ENCODE measurements at places on chromosomes 1 and 21.

DNA sequence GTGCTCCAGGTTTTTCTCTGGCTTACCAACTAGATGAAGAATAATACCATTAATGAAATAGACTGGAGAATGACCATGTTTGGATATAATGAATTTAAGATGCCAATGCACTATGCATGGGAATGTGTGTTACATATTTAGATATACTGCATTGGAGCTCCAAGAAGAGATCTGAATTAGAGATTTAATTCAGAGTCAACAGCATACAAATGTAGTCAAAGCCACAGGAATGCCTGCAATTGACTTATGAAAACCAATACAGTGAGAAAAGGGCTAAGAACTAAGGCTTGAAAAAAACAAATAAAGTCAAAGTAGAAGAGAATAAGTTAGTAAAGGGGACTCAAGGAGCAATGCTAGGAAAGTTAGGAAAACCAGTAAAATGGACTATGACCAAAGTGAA, 59.1 kb downstream of the USP24 start:
- DNase-seq, result no peak

DNA sequence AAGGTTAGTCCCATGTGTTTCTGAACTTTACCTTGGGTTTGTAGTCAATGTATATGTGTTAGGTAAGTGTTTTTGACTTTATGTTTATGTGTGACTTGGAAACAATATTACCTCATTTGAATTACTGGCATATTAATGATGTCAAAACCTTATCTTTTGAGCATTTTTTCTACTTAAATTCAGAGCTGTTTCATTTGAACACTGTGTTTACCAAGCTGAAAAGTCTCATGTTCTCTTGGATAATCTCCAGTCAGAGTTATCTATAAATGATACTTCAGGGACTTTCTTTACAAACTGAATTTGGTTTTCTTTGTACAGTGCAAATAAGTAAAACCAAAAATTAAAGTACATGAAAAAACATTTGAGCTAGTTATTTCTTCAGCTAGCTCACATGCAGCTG, 30.0 kb downstream of the ADAMTS1 start:
- DNase-seq, result no peak

DNA sequence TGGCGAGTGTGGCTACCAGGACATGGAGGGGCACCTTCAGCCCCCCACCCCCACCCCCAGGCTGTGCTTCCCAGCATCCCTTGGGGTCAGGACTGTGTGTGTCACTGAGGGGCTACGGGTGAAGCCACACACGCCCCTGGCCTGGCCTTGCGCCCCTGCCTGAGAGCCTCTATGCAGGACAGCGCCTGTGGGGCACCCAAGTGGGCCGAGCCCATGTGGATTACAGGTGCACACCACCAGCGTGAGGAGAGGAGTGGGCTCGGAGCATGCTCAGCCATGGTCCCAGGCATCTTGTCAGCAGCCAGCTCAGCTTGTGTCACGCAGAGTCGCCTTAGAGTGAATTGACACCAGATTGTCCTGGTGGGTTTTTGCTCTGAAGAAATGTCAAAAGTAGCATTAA, 27.9 kb downstream of the FAAP20 start:
- DNase-seq, result no peak

DNA sequence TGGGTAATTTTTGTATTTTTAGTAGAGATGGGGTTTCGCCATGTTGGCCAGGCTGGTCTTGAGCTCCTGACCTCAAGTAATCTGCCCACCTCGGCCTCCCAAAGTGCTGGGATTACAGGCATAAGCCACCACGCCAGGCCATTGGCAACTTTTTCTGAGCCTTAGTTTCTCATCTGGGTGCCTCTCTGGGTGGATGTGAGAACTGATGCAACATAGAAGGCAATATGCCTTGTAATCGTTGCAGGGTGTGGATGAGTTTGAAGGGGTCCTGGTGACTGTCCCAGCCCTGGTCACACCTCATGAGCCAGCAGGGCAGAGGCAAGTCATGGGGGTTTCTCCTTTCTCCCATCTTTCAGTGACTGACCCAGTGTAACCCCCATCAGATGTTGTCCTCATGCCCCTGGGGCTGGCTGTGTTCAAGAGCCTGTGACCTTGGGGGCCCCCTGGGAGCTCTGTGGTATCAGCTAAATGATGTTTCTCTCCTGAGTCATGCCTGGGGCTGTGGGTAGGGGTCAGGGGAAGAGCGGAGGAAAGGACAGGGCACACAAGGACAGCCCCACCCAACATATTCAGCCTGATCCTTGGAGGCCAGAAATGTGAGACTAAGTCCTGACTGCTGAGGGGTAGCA, 3.6 kb downstream of the COL9A2 start:
- DNase-seq, result peak; percentile 62

GRCh38 chr1:60833173-60833572, 249.2 kb upstream of the NFIA start:
- DNase-seq, result no peak

GRCh38 chr1:107378866-107379265, 238.0 kb downstream of the NTNG1 start:
- no peak for DNase-seq

DNA sequence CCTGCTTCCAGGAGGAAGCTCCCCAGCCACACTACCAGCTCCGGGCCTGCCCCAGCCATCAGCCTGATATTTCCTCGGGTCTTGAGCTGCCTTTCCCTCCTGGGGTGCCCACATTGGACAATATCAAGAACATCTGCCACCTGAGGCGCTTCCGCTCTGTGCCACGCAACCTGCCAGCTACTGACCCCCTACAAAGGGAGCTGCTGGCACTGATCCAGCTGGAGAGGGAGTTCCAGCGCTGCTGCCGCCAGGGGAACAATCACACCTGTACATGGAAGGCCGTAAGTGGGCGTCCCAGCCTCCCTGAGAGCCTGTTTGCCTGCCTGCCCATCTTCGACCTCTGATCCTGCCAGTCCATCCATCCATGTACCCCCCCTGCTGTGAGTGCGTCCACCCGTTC, 3.6 kb downstream of the ECM1 start:
- DNase-seq, result no peak

DNA sequence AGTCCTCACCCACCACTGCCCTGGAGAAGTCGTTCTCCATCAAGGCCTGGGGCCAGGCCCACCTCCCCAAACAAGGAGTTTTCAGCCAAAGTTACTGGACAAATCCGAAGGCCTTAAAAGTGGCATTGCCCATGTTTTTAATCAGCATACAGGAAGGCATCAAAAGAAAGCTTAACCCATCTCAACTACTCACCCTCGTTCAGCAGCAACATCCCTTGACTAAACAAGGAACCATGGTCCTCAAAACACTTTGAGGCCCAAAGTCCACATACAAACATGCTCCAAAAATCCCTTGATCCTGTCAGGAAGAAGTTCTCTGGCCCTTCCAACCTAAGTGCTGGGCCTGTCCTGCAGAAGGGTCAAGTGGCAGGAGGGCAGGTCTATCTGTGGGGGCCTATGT, 1.6 kb downstream of the CAPZB start:
- DNase-seq, result no peak

GRCh38 chr1:184272175-184272866, 114.5 kb upstream of the C1orf21 start:
- no peak for DNase-seq

- no peak for DNase-seq
Observed at GRCh38 chr1:55095095-55095494, 55.7 kb downstream of the PCSK9 start.

All from T1000 (cell line).